ENCODE measurements at places on chromosomes 5 and 9.

DNA sequence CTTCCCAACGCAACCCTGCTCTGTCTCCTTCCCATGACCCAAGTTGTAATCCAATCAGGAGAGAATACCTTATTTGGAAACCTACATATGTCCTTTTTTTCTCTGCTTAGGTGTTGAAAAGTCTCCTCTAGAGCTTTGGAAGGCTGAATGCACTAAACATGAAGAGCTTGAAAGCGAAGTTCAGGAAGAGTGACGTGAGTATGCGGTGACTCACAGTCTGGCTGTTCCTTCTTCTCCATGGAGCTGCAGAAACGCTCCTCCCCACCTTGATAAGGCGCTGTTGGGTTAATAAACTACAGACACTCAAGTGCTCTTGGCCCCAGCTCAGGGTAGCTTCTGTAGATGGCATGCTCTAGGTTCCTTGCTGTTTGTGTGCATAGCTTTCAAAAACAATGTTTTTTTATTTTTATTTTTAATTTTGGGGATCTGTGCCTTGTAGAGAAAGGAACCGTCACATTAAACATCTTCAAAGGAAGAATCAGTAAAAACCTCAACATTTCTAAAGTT lies 30.7 kb downstream of the RAI14 start:
- no peak for DNase-seq

GRCh38 chr9:125785248-125785751 lies 38.1 kb downstream of the PBX3 start:
- no peak for DNase-seq

- no peak for DNase-seq
These were observed 1.1 kb upstream of the LCN9 start for GRCh38 chr9:135661816-135662560.

- no peak for DNase-seq
These were observed 51.4 kb upstream of the DAB2 start for GRCh38 chr5:39475881-39476842.

- DNase-seq, result no peak
These were observed 1.6 kb upstream of the FBXW11 start for GRCh38 chr5:172008111-172008455.

- DNase-seq, result no peak
These were observed 81.2 kb downstream of the ALDH1A1 start for GRCh38 chr9:72871685-72872084.

GRCh38 chr5:78506261-78507024 lies 142.1 kb downstream of the LHFPL2 start:
- no peak for DNase-seq

- no peak for DNase-seq
These were observed 22.1 kb upstream of the UBAP2 start for GRCh38 chr9:34070606-34071324.

- DNase-seq, result no peak
These were observed 260.3 kb downstream of the TMEM167A start for GRCh38 chr5:82816926-82817325.

- no peak for DNase-seq
These were observed 27.6 kb downstream of the TBC1D2 start for GRCh38 chr9:98227883-98228282.

DNA sequence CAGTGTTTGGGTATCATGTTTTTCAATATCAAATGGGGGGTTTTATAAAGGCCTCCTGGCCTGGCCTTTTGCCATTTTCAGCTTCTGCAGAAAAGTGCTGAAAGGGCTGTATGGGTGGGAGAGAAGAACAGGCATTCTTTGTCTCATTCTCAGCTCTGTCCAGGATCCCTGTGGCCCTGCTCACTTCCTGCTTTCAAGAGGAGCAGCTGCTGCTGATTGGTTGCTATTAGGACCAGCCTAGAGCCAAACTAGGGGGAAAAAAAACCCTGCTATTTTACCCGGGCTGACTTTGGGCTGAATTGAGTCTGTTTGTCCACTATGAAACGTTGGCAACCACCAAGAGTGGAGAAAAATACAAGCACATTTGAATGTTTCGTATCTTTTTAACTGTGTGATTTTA lies 117.1 kb downstream of the CMYA5 start:
- no peak for DNase-seq

GRCh38 chr5:115351356-115352195 lies 55.1 kb upstream of the CCDC112 start:
- no peak for DNase-seq

DNA sequence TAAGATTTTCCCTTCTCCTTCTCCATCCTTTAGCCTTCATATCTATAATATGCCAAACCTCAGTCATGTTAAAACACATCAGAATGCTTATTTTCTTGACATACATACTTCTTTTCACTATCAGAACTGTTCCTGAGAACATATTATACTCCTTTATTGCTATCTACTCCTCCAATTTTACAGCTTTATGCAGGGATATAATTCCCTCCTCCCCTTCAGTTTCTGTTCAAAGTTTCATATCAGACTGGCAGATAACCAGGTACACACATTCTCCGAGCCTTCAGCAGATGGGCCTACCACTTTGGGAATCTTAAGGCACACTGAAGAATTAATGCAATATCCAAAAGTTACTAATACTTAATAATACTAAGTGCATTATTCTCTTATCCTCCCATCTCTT lies 29.1 kb downstream of the FAM169A start:
- DNase-seq, result no peak

DNA sequence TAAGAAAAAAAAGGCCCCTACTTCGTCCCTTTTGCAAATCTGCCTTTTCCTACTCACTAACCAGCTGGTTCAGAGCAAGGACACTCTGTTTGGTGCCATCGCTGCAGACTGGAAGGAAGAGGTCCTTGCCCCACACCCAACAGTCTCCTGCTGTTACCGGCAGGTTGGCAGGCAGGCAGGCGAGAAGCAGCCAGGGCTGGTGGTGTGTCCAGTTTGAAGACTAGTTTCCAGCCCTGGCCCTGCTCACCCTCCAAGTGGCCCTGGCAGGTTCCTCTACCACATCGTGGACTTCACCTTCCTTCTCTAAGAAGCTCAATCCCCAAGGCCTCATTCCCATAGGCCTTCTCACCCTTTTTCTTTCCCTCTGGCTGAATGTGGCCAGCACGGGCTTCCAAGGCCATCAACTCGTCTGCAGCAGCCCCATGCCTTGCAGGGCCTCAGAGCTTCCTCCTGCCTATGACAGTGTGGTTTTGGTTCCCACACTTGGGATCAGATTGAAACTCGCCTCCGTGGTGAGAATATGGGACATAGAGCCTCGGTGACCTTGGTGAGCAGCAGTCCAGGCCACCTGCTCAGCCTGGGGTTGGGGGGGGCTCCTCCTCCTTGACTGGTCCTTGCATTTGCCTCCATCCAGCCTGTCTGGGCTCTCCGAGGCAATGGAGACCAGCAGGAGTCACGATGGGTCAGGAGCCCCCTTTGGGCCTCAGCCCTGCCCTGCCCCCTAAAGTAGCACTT lies 22.9 kb downstream of the TGFBI start:
- no peak for DNase-seq

GRCh38 chr9:132032238-132032950 lies 47.3 kb downstream of the MED27 start:
- no peak for DNase-seq

DNA sequence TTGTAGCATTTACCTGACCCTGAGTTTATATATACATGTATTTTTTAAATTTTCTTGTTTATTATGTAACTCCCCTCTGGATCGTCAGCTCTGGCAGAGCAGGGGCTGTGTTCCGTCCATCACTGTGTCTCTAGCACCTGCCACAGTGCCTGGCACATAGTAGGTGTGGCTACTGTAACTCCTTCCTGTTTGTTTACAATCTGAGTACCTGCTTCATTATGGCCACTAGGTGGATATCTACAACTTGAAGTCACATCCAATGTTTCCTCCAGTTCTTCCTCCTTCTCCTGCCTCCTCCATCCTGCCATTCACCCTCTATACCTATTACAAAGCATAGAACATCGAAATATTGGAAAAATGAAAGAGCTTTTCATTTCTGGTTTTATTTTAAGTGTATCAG lies 14.2 kb upstream of the PPP1R2B start:
- DNase-seq, result no peak

All from esophagus squamous epithelium (tissue), 5 donors.